ENCODE measurements at places on chromosomes 1 and 21.

DNA sequence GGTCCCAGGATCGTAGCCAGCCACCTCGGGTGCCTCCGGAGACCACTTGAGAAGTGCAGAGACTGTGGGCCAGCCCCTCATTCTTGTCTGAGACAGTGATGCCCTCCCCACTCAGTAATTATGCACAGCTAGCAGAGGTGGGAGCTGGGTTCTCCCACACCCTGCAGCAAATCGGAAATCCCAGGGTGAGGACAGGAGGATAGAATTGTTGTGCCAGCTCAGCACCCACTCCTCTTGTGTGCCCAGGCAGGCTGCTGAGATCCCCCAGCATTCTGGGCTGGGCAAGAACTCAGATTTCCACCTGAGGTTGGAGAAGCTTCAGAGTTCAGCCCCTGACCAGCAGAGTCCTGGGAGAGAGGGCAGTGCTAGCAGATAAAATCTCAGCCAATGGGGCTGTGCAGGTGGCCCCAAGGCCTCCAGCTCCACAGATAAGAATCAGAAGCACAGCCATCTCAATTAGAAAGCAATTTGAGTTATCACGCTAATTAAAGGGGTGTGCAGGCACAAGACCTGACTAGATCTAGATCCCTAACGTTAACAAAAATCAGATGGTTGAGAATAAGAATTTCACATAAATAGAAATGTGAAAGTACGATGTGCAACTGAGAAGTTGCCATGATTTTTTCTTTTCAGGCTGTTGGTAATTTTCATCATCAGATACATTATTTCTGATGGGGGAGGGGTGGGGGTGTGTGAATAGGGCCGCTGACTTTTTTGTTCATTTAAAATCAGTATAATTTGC, 45.5 kb upstream of the IRF2BP2 start:
- no peak for DNase-seq

DNA sequence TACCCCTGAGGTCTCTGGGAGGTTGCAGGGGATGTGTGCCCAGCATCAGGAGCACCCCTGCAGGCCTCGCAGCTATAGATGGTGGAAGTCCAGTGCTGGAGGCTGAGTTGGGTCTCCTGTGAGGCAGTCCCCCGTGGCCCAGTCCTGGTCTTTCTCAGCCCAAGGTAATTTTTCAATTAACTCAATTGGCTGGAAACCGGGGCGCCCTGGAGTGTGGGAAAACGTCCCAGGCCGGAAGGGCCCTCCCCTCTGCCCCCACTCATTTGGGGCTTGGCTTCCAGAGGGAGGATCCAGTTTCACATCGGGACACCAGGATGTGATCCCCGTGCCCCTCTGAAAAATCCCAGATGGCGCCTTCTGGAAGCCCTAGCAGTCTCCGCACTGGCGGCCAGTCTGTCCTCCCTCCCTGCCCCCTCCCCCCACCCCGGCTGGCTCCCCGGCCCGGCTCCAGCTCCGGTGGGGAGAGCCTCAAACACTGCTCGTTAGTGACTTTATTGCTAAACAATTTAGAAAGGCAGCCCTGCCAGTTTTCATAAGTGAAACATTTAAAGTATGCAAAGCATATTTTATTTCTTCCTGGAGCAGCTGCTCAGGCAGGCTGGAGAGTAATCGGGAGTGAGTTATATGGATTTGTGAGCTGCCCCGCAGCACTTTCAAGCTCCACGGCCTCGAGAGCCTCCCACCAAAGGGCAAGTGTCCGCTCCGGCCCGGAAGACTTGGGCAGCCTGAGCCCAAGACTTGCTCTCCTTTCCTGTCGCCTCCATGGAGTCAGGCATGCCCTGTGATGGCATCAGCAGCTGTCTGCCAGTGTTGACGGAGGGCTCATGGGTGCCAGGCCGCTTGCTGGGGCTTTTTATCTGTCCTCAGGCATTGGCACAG, 208.2 kb upstream of the TMEM51 start:
- DNase-seq, result peak; percentile 64

DNA sequence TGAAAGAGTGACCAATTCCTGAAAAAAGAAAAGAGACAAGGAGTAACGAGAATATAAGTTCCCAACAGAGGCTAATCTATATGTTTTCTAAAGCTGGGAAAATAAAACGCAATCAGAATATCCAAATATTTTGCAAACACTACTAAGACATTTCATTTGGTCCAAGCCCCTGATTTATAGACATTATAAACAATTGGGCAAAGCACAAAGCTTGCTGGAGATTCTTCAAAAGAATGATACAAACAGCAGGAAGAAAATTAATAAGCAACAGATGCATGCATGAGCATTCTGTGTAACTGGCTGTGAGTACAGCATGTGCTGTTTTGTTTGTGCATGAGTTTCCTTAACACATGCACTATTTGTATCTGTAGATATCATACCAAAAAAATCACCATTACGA, 552.9 kb downstream of the LTN1 start:
- no peak for DNase-seq

GRCh38 chr1:115811140-115811828, 29.6 kb downstream of the NHLH2 start:
- no peak for DNase-seq

- DNase-seq, result no peak
Measured at GRCh38 chr1:223765036-223765718, 52.8 kb downstream of the CAPN2 start.

- no peak for DNase-seq
Measured at GRCh38 chr1:57363643-57364042, 60.2 kb downstream of the DAB1 start.

DNA sequence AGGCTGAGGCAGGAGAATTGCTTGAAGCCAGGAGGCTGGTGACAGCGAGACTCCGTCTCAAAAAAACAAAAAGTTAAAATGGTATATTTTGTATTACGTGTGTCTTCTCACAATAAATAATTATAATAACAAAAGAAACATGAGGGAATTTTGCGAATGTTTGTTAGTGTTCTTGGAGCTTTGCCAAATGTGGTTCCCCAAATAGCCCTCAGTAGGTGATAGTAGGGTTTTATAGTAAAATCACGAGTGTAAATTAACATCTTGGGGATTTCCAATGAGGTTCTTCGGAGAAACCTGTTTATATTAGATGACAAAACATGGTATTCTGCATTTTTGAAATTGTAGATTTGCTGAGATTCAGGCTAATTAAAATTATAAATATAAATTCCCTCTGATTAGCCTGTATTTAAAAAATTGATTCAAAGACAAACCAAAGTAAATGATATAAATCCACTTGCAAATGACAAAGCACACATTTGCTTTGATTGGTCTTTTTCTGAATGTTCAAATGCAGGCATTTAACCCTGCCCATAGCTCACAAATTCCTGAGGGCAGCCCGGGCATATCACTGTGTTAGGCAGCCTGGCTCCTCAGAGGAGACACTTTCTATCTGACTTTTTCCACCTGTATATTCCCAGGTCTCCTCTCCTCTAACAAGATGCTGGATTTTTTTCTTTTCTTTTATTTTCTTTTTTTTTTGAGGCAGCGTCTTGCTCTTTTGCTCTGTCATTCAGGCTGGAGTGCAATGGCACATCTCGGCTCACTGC, 50.3 kb upstream of the TSNAX start:
- no peak for DNase-seq
